ENCODE measurements at places on chromosomes 6 and 20.
A peak's percentile ranks its signal among the peaks of the same experiment; 100 is the strongest.

GRCh38 chr6:56445818-56446217, 196.9 kb downstream of the DST start:
- DNase-seq, result no peak

DNA sequence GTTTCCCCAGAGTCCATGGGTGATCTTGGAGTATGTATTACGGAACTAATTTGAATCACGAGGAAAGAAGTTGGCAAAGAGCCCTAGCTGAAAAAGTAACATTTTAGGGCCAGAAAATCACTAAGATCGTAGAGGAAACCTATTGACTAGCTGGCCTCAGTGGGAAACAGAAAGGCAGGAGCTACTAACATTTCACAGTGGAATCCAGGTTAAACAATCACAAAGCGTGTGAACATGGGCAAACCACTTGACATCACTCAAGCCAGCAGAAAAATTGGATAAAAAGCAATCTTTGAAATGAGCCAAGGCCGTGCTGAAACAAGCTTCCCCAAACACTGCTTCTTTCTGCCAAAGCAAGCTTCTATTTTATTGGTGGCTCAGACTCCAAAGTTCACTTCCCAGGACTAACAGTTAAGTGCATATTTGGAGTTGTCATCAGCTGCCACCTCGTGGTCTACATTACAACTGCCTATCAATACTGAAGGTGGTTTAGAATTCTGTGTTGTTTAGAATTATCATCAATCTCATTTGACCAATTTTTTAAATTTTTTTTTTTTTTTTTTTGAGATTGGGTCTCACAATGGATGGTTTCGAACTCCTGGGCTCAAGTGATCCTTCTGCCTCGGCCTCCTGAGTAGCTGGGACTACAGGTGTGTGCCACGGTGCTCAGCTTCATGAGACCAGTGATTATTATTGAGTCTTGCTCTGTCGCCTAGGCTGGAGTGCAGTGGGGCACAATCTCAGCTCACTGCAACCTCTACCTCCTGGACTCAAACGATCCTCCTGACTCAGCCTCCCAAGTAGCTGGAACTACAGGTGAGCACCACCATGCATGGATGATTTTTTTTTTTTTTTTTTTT, 10.6 kb downstream of the RPS10 start:
- DNase-seq, result peak; percentile 36

DNA sequence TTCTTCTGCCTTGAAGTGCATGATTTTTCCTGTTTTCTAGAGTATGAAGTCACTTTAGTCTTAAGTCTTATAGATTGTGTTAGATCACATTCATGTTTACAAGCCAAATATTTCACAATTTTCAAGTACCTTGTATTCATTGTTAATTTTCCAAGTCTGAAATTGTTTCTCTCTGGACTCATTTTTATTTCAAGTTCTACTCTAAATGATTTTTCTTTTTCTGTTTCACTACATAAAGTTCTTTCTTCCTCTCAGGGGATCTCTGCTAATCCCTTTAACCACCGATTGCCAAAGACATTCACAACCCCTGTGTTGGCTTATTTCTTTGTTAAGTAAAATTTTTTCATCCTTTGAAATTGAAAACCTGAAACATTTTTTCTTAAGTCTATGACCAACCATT, 805.7 kb downstream of the KIF16B start:
- DNase-seq, result no peak

GRCh38 chr6:112014483-112014882, 39.4 kb upstream of the CCN6 start:
- no peak for DNase-seq

GRCh38 chr20:59403261-59403961, 103.0 kb downstream of the EDN3 start:
- no peak for DNase-seq

DNA sequence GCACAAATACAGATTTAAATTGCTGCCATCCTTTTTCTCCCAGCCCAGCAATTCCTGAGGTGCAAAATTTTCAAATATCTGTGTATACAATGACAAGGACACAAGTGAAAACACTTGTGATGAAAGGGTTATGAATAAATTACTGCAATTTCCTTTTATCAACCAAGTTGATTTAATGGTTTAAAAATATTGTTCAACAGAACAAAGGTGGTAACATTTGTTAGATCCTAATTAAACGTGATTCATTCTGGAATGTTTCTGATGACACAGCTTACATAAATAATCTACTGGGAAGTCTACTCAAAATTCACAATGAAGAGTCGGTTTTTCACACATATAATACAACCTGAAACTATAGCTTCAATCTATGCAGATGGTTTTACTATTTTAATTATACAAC, 17.1 kb downstream of the B4GALT5 start:
- no peak for DNase-seq

GRCh38 chr6:2007165-2007564, 238.2 kb downstream of the GMDS start:
- DNase-seq, result no peak

DNA sequence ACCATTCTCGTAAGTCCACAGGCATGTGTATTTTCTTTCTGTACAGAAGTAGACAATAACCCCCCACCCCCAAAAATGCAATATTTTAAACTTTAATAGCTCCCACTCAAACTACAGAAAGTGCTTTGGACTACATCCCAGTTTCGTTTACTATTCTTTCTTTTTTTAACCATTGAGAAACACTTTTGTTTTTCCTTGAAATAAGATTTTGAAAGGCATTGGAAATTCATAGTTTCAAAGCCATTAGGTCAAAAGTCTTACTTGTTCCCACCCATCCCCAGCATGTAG, 140.0 kb downstream of the KIF16B start:
- DNase-seq, result no peak

DNA sequence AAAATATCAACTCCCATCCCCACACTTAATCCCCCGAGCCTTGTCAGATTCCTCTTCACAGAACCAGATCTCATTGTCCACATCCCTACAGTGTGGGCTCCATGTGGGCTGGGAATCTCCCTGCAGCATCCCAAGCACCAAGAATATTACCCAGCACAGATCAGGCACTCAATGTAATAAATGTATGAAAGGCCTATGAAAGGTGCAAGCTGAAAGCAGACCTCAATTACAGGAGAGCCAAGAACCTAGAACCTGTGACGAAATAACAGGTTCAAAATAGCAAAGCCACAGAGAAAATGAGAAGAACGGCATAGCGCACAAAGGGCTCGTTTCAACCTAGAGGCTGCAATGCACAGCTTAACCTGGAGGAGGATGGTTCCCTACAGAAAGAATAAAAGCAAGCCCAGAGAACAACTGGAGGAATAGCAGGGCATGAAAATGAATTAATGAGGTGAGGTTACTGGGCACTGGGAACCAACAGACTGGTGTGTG, 3.1 kb downstream of the SLC23A2 start:
- no peak for DNase-seq

DNA sequence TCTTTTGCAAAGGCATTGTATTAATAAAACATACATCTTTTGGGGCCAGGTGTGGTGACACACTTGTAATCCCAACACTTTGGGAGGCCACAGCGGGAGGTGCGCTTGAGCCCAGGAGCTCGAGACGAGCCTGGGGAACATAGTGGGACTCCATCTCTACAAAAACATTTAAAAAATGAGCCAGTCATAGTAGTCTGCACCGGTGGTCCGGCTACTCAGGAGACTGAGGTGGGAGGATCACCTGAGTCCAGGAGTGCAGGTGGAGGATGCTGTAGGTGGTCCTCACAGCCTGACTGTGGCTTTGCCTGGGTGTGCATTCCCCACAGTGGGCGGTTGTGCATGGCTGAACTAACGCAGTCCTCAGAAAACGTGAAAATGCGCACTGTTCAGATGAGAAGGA, 162.5 kb downstream of the DLL1 start:
- no peak for DNase-seq

DNA sequence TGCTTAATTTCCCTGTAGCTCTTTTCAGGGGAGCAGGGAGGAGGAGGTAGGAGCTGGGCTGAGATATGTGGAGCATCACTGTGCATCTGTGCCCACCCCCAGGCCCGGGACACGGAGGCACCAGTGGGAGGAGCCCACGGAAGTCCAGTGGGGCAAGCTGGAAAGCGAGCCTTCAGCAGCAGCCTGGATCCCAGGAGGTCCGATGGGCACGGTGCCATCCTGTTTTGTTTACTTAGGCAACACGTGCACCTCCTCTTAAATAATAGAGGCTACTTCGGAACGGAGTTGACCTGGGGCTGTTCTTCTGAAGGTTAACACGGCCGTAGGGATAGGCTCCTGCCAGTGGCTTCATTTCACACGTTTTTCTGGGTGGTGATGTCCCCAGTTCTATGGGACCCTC, 51.6 kb downstream of the CDH4 start:
- DNase-seq, result no peak

DNA sequence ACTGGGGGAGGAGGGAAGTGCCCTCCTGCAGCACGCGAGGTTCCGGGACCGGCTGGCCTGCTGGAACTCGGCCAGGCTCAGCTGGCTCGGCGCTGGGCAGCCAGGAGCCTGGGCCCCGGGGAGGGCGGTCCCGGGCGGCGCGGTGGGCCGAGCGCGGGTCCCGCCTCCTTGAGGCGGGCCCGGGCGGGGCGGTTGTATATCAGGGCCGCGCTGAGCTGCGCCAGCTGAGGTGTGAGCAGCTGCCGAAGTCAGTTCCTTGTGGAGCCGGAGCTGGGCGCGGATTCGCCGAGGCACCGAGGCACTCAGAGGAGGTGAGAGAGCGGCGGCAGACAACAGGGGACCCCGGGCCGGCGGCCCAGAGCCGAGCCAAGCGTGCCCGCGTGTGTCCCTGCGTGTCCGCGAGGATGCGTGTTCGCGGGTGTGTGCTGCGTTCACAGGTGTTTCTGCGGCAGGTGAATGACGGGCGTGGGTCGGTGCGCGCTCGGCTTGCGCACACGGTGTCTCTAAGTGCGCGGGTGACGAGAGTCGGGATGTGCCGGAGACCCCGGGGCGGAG, at the start of gene CDKN1A:
Gene CDKN1A, plus strand, starts transcription at position 227 of the 555 bp plus-strand sequence. CDS start 5,388 bp downstream, outside the sequence.
- DNase-seq, result peak; percentile 79

- no peak for DNase-seq
Measured at GRCh38 chr6:1757131-1757530, 147.4 kb downstream of the FOXC1 start.

DNA sequence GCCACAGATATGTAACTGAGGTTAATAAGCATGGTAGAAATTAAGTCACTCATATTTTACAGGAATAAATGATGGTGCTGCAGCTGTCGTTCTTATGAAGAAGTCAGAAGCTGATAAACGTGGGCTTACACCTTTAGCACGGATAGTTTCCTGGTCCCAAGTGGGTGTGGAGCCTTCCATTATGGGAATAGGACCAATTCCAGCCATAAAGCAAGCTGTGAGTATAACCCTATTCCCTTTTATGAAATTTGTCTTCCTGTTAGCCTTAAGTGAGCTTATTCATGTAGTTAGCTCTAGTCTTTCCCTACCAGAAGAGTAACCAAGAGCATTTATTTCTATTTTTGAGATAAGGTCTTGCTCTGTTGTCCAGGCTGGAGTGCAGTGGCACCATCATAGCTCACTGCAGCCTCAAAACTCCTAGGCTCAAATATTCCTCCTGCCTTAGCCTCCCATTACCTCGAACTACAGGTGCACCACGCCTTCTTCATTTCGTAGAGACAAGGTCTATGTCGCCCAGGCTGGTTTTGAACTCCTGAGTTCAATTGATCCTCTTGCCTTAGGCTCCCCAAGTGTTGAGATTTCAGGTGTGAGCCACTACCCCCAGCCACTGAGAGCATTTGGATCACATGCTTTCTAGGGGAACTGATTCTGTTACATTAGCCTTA, 12.0 kb downstream of the TCP1 start:
- DNase-seq, result no peak

- DNase-seq, result peak; percentile 95
Measured at GRCh38 chr6:84581494-84582259, 182.7 kb downstream of the TBX18 start.

GRCh38 chr6:163992701-163993100, 578.2 kb downstream of the QKI start:
- no peak for DNase-seq

- DNase-seq, result no peak
Measured at GRCh38 chr6:99603421-99604165, 3.0 kb upstream of the PRDM13 start.

- no peak for DNase-seq
Measured at GRCh38 chr20:16317445-16318362, 255.5 kb downstream of the KIF16B start.

GRCh38 chr20:35257175-35257909, 20.6 kb downstream of the MMP24OS start:
- no peak for DNase-seq

DNA sequence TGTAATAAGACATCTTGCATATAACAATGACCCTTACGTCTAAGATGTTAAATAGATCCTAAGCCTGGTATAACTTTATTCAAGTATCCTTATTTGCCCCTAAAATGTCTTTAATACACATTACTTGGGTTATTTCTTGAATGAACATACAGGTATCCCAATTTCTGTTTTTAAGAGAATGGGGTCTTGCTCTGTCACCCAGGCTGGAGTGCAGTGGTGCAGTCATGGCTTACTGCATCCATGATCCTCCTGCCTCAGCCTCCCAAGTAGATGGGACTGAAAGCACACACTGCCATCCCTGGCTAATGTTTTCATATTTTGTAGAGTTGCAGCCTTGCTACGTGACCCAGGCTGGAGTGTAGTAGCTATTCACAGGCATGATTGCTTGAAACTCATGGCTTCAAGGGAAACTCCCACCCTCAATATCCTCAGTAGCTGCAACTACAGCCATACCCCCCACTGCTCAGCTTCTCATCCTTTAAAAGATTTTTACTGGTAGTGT, 10.4 kb upstream of the ZNFX1 start:
- DNase-seq, result no peak

GRCh38 chr6:163017801-163018200, 290.0 kb downstream of the PACRG start:
- DNase-seq, result no peak

DNA sequence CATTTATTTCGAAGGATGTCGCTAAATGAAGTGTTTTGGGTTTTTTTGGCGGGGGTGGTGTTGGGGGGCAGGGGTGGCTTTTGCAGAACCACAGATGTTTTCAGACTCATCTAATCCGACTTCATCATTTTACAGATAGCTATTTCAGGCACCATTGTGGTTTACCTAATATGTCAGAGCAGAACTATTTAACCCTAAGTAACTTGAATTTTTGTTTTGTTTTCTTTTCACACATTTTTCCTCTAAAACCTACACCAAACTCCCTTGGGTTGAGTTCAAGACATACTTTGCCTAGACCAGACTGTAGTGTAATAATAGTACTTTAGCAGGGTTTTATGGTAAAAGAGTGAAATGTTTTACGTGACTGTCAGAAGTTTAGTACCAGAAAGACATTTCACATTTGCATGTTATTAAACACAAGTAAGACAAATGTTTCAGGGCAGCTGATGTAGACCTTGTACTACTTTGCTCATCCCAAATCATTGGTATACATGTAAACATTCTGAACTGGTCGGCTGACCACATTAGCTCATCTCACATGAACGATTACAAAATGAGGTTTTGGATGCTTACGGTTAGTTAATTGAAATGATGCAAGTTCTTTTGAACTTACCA, 37.7 kb downstream of the MAP3K4 start:
- peak; percentile 97 for DNase-seq

DNA sequence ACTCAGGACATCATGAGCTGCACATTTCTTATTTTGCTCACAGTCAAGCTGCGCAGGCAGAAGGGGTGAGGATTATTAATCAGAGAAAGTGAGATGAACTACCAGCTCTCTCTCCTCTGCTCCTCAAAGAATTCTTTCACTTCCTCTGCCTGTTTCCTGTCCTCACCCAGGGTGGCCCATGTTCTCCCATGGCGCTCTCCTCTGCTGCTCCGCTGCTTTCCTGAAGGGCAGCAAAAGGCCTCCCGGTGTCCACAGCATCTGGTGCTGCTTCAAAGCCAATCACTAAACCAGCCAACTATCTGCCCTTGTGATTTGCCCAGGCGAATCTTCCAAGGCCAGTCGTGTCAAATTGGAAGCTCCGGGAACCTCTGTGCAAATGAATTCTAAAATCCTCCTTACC, 324.2 kb downstream of the TPBG start:
- no peak for DNase-seq
